ENCODE measurements at places on chromosomes 4 and X.

DNA sequence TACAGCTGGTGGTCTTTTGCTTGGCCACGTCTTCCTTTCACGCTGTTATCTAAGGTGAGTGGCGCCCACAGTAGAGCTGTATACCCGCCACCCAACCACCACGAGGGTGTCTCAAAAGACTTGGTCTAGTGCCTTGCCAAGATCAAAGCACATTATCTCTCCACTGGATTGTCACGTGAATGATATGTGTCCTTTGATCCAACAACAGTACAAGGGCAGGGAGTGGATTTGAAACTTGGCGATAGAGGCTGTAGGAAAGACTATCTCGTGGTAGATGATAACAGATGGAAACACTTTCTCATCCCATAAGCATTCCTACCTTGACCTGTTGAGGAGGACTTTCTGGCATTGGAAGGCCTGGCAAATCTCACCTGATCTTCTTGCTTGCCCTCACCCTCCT lies 37.7 kb upstream of the BCLAF3 start:
- no peak for DNase-seq

GRCh38 chrX:4851534-4851933 lies 1138.1 kb upstream of the PRKX start:
- DNase-seq, result no peak

DNA sequence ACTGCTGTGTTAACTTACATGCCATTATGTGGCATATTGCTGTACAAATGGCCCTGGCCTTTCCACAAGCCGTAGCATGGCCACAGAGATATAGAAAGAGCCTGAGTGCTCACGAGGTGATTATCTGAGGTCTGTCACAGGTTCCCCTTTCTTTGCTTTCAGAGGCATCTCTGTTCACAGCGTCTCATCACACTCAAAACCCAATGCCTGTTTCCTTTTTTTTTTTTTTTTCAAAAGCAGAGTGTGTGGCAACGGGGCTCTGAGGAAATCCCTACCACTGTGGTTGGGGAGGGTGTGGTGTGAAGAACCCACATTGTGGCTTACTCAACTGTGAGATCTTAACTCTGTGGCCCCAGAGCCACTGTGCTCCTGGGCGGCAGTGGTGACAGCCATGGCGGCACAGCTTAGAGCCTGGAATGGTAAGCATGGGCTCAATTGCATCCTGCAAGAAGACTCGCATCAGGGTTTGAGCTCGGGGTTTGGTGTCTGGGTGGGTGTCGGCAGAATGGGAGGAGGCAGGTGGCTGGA lies 30.8 kb downstream of the RTL5 start:
- DNase-seq, result no peak

DNA sequence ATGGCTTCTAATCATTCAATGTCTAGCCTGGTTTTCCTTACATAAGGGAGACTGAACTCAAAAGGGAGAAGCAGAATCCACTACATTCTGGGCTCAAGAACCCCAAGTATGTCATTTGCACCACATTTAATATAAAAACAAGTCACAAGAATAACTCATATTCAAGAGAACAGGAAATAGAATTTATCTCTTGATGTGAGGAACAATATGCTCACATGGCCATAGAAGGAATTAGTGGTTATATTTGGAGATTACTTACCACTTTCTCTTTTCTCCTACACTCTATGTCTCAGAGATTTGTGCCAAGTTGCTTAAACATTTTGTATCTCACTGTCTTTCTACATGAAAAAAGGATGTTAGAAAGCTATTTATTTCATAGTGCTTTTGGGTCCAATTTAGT lies 922.6 kb upstream of the PABPC4L start:
- DNase-seq, result no peak

- DNase-seq, result no peak
Measured at GRCh38 chrX:71492231-71493065, 40.5 kb upstream of the OGT start.

- DNase-seq, result no peak
Measured at GRCh38 chrX:69024931-69025330, 140.3 kb downstream of the PJA1 start.

- no peak for DNase-seq
Measured at GRCh38 chrX:125544031-125544660, 224.5 kb downstream of the TEX13C start.

GRCh38 chr4:168832763-168833575 lies 177.1 kb downstream of the CBR4 start:
- no peak for DNase-seq

DNA sequence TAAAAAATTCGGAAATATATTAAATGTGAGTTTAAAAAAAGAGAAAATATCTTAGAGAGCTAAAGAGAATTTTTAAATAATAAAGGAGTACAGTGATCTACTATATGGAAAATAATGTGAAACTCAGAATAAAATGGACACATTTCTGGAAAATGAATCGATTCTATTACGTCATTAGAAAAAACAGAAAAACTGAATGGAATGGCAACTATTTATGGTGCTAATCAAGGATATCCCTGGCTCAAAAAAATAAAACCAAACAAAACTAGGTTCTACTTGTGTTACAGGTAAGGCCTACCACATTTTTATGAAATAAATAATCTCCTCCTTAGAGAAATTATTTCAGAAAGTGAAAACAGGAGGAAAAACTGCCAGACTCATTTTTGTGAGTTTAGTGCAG lies 5.5 kb upstream of the SLC7A11 start:
- DNase-seq, result no peak

DNA sequence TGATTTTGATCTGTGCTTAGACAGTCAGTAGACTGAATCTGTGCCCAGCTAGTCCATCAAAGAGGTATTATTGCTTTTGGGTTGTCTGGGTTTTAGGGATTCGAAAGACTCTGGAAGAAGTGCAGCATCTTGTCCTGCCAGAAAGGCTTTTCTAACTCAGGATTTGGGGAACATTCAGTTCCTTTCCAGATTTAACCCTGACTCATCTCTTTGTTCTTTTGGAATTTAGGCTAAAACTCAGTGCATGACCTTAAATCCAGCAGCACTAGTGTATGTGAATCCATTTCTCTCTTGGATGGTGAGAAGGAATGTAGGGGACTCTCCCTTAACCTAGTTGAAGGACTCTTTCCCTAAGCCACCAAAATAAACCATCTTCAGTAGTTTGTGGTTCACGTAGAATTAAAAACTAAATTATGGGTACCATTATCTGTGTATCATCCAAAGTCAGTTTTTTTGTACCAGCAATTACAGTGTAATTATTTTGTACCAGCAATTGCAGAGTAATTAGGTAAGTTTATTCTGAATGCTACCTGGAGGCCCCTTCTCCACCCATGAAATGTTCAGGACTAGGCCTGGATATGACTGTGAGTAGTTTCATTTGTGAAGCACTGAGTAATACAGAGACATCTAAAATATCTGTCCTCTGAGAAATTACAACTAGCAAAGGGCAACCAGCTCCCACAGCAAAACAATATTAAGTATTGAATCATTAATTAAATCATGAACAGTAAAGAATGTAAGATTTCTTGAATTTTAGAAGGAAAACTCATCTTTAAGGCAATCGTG lies 384.0 kb downstream of the TMA16 start:
- DNase-seq, result no peak

- no peak for DNase-seq
Measured at GRCh38 chr4:52836678-52837077, 25.4 kb upstream of the RASL11B start.

GRCh38 chr4:87493115-87493514 lies 36.1 kb downstream of the SPARCL1 start:
- DNase-seq, result no peak

GRCh38 chr4:70678383-70678999 lies 9.8 kb upstream of the UTP3 start:
- no peak for DNase-seq

- DNase-seq, result no peak
Measured at GRCh38 chrX:153687121-153688039, at the start of gene SLC6A8. TSS of gene SLC6A8 (plus strand) at chrX:153687926. CDS start at chrX:153688575, 649 bp downstream.

- no peak for DNase-seq
Measured at GRCh38 chr4:128775477-128775876, 34.0 kb upstream of the JADE1 start.

- DNase-seq, result no peak
Measured at GRCh38 chr4:86014599-86014998, 345.3 kb downstream of the MAPK10 start.

DNA sequence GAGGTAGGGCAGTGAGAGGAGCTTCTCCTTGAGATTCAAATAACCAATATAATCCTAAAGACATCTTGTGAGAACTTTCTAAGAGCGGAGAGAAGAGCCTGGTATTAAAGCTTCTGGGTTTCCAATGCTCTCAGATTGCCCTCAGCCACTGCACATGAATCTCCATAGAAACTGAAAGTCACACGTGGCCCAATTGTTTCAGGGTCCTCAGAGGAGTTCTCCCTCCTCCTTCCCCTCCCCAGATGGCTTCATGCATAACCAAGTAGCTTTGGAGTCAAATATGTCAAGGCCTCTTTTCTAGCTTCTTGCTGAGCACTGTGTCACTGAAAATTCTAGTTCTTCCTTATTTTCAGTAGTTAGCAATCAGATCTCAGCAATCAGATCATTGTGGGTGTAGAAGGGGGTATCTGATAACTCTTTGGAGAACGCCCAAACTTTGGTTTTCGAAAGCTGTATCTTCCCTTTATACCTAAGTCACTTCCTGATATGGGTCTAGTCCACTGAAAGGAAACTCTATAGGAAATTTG lies 2.2 kb downstream of the BTK start:
- DNase-seq, result no peak

GRCh38 chrX:153336121-153336894 lies 2.4 kb downstream of the ZNF275 start:
- DNase-seq, result no peak

- no peak for DNase-seq
Measured at GRCh38 chr4:105186701-105187161, 40.1 kb downstream of the TET2 start.

DNA sequence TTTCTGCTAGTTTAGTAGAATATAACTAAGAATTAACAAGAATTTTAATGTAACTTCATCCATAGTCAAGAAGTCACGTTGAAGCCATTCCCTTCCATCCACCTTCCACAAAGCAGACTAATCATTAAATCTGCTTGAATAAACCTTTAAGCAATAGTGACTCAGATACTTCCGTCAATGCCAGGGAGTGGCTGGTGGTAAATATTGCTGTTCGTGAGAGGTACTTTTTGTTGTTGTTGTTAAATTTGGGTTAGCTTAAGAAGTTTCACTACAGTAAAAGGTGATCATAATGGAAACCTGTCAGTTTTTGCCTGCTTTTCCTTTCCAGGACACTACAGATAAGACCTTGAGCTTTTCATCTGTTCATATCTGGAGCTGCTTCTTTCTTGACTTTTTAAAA lies 316.3 kb downstream of the TMA16 start:
- no peak for DNase-seq

DNA sequence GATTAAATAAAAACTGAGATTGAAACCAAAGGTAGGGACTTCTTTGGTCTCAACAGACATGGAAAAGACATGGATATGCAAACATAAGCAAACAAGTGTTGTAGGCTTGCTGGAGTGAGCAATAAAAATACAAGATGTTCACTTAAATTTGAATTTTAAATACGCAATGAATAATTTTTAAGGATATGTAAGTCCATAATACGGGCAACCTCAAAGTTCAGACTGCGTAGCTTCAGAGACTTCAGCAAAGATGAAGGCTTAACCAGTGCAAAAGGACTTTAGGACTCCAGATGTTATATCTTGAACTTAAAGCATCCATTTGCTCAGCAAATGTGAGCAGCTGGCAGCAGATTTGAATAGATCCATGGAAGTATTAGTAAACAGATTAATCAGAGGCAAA lies 549.3 kb downstream of the ARAP2 start:
- no peak for DNase-seq

DNA sequence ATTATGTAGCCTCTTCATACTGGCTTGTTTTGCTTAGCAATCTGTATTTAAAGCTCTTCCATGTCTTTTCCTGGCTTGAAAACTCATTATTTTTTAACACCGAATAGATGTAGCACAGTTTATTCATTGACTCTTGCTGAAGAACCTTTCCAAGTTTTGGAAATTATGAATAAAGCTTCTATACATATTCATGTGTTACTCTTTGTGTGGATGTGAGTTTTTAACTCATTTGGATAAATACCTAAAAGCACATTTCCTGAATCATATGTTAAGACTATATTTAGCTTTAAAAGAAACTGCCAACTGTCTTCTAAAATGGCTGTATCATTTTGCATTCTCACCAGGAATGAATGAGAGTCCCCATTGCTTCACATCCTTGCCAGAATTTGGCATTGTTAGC lies 2061.7 kb upstream of the AGA start:
- no peak for DNase-seq

GRCh38 chr4:72786401-72786990 lies 217.5 kb upstream of the ADAMTS3 start:
- no peak for DNase-seq

- no peak for DNase-seq
Measured at GRCh38 chr4:145324161-145324560, 143.8 kb upstream of the OTUD4 start.

- DNase-seq, result no peak
Measured at GRCh38 chrX:144946666-144947065, 300.6 kb upstream of the SPANXN1 start.

DNA sequence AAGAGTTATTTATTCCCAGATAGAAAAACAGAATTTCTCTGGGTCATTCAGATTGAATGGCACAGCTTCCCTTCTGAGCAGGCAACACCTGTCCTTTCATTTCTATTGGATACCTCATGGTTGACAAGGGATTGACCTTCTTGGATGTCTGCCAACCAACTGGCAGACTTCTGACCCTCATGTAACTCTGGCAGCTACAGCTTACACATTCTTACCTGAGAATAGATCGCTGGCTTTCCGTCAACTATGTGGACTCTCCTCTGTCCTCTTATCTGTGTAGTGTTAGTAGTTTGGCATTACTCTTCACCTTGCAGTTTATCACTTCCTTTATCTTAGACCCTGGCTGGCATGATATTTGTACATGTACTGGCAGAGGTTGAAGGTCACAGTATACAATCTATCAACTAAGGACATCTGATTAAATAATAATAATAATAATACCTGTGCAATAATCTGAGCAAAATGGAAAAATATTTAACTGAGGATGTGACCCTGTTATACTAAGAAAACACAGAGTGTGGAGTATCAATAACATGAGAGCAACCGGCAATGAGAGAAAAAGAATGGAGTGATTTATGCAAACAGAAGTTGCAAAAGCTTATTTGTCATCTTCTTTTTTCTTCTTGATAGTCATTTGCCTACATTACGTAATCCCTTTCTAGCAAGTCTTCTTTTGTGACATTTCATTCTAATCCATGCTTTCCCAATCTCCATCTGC lies 1118.2 kb downstream of the ARAP2 start:
- DNase-seq, result no peak

- DNase-seq, result no peak
Measured at GRCh38 chrX:103360092-103360491, 3.8 kb downstream of the TCEAL9 start.

- no peak for DNase-seq
Measured at GRCh38 chr4:96383349-96383748, 543.5 kb downstream of the PDHA2 start.

- no peak for DNase-seq
Measured at GRCh38 chr4:182493377-182493776, 250.2 kb downstream of the TENM3 start.

DNA sequence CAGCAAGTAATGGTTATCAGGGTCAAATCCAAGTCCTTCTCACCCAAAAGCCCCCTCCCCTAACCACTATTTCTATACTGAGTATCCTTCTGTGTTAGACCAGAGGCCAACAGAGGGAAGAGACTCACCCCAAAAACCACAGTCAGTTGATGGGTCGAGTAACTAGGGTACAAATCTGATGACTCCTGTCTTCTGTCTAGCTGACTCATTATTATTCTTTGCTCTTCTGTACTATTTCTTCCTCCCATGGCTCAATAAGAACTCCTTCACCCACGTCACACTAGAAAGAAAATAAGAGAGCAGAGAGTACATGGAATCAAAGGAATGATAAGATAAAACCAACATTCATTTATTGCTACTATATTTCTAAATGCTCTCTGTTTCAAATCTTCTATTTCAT lies 2.0 kb downstream of the RAB40A start:
- no peak for DNase-seq

Data from activated CD4-positive, CD25-positive, alpha-beta regulatory T cell (primary cell).